ENCODE measurements at places on chromosomes 2 and 18.
A peak's percentile ranks its signal among the peaks of the same experiment; 100 is the strongest.

DNA sequence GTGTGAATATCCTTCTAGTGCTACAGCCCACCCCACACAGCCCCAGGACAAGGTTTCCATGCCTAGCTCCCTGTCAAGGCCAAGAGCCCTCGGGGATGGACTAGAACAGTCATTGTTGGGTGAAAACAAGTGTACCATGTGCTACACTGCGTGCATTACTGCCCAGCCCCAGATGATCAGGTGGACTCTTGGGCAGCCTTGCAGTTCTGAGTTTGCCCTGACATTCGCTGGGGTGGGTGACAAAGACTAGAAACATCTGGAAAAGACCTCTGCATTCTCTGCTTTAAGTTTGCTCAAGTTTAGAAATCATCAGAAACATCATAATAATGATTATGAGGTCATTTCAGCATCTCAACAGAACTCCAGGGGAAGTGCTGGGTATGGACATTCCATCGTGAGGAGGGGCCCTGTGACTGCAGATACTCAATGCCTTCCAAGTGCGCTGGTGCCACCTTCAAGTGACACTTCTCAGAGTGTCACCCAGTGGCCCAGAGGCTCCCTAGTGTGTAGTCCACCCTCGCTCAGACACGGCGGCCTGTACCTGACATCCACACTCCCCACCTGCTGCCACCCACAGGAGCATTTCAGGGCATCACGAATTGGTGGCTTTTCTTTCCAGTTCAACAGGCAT, 5.3 kb upstream of the PXDN start:
- H3K4me3 ChIP-seq, result no peak overlapping the region
- no peaks in the 10 kb centered on the region for H3K36me3 ChIP-seq
- DNase-seq, result no peak
- H3K4me1 ChIP-seq, result no peaks in the 10 kb centered on the region
- peaks cover 20% of the 10 kb centered on the region for H3K27me3 ChIP-seq

GRCh38 chr2:133418021-133418420, 150.2 kb downstream of the NCKAP5 start:
- H3K4me3 ChIP-seq, result no peak overlapping the region
- DNase-seq, result no peak
- H3K36me3 ChIP-seq, result no peaks in the 10 kb centered on the region
- H3K4me1 ChIP-seq, result no peaks in the 10 kb centered on the region

DNA sequence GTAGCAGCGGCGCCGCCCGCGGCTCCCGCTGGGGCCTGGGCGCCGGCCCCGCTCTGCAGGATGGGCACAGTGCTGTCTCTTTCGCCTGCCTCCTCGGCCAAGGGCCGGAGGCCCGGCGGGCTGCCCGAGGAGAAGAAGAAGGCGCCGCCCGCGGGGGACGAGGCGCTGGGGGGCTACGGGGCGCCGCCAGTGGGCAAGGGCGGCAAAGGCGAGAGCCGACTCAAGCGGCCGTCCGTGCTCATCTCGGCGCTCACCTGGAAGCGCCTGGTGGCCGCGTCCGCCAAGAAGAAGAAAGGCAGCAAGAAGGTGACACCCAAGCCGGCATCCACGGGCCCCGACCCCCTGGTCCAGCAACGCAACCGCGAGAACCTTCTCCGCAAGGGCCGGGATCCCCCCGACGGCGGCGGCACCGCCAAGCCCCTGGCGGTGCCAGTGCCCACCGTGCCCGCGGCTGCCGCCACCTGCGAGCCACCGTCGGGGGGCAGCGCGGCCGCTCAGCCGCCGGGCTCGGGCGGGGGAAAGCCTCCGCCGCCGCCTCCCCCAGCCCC, 369 bp downstream of the CDK5R2 start:
- H3K36me3 ChIP-seq, result no peaks in the 10 kb centered on the region
- H3K4me1 ChIP-seq, result no peaks in the 10 kb centered on the region
- DNase-seq, result no peak
- peaks cover 96% of the 10 kb centered on the region for H3K27me3 ChIP-seq

DNA sequence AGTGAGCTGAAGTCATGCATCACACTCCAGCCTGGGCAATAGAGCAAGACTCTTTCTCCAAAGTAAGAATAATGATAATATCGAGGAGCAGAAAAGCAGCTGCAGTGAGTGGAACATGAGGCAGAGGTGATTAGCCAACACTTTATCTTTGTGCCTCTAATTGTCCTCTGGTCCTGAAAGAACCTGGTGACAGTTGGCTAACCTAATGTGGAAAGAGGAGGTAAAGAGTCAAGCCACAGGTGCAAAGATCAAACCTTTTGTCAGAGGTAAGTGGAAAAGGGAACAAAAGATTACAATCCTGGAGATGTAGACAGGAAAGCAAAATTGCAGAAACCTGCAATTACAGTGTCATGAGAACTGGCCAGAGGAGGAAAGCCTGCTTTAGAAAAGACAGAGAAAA, 53.5 kb upstream of the LCLAT1 start:
- peaks cover 2% of the 10 kb centered on the region for H3K4me1 ChIP-seq
- no peak overlapping the region for H3K27ac ChIP-seq
- no peak overlapping the region for H3K4me3 ChIP-seq
- no peaks in the 10 kb centered on the region for H3K36me3 ChIP-seq

DNA sequence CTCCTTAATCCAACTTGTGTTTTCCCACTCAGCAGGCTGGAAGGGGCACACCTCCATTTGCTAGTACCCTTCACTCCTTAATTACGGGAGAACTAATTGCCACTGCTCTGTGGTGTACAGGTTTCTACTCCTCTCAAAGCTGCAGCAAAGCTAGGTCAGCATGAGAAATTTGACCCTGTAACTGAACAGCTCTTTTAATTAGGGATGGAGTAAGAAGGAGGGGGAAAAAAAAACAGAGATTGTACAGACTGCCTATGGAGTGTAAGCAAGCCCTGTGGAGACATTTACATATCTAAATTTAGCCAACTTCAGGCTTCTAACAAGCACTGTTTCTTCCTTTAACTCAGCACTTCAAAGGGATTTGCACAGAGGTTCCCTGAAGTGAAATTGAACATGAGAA, 629.7 kb upstream of the SETBP1 start:
- H3K4me3 ChIP-seq, result no peak overlapping the region
- H3K27me3 ChIP-seq, result no peaks in the 10 kb centered on the region
- no peaks in the 10 kb centered on the region for H3K36me3 ChIP-seq

DNA sequence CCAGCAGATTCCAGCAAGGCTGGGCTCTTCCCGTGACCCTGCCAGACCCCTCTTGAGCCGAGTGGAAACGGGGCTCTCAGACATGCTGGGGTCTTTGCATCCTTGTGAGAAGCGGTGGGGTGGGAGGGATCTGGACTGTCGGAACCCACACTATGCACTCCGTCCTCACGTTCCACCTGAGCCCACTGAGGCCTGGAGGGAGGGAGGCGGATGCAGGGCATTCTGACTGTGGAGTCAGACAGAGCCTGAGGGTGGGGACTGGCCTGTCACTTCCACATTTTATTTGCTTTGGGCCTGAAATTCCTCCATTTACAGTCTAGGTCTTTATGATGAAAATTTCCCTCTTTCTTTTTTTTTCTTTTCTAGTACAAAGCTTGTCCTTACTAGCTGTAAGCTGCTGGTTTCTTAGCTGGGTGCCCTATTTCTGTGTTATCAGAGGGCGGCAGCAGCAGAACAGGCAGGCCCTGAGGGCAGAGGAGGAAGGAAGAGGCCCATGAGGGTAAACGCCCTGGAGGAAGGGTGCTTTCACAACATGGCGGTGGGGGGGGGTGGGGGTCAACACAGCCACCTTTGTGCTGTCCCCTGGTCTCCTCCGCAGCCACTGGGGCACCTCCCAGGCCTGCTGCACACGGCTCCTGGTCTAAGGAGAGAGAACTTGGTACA, 373.5 kb upstream of the MYT1L start:
- no peaks in the 10 kb centered on the region for H3K36me3 ChIP-seq
- H3K27me3 ChIP-seq, result no peaks in the 10 kb centered on the region
- H3K4me3 ChIP-seq, result no peak overlapping the region
- DNase-seq, result no peak
- no peak overlapping the region for H3K27ac ChIP-seq

- peaks cover 2% of the 10 kb centered on the region for H3K27me3 ChIP-seq
- H3K4me3 ChIP-seq, result peak overlapping the region; percentile 75
- peaks cover 9% of the 10 kb centered on the region for H3K36me3 ChIP-seq
These were observed 3.4 kb upstream of the DUSP2 start for GRCh38 chr2:96148410-96149217.

DNA sequence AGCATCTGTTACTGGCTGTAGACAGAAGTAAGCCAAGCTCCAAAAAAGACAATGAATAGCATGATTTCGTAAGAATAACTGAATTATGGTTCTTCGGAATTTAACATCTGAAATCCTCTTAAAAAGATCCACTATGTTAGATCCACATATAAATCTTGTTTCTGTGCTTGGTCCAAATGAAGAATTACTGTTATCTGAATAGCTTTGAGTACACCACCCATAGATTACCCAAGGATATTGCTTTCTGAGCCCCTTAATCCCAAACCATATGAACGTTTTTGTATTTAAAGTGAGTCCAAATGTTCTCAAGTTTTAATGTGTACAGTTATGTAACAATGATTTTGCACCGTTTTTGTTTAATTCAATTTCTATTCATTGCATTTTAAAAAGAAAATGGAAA, 124.9 kb downstream of the DSC3 start:
- no peak for DNase-seq
- H3K4me1 ChIP-seq, result no peaks in the 10 kb centered on the region
- no peak overlapping the region for H3K27ac ChIP-seq
- no peaks in the 10 kb centered on the region for H3K27me3 ChIP-seq

DNA sequence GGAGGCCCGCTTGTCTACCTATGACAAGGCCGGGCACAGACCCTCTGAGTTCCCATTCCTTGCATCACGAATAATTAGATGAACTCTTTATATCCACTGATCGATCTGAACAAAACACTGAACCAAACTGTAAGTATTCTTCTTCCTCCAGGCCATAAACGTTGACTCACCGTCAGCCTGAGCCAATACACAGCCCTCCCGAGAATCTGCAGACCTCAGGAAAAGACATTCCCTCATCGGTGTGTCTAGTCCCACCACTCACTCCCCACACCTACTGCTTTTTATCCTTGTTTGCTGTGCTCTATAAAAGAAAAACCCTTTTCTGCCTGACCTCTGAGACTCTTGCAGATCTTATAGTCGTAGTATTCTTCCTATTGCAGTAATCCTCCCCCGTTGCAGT, 41.0 kb downstream of the TMEM87B start:
- no peaks in the 10 kb centered on the region for H3K27me3 ChIP-seq
- no peak overlapping the region for H3K27ac ChIP-seq
- no peaks in the 10 kb centered on the region for H3K4me1 ChIP-seq
